ENCODE measurements at places on chromosomes 11 and 22.

GRCh38 chr11:114562166-114562916, 2.7 kb upstream of the NXPE1 start:
- DNase-seq = no peak

GRCh38 chr11:94513091-94513490, 830 bp downstream of the C11orf97 start:
- no peak for DNase-seq

DNA sequence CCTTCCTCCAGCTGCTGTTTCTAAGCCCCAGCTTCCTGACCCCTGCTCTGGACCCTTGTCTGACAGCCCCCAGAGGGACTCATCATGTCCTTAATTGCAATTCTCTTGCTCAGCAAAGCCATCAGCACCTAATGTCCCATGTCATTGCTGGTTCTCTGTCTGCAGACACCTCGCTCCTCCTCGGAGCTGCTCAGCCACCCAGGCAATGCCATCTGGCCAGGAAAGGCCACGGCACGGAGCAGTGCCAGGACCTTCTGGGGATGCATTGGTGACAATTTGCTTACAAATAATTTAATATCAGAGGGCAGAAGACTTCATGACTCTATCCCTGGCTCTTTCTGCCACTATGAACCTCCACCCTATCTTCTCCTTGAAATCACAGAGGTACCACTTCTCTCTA, 107.0 kb upstream of the THY1 start:
- DNase-seq = no peak

DNA sequence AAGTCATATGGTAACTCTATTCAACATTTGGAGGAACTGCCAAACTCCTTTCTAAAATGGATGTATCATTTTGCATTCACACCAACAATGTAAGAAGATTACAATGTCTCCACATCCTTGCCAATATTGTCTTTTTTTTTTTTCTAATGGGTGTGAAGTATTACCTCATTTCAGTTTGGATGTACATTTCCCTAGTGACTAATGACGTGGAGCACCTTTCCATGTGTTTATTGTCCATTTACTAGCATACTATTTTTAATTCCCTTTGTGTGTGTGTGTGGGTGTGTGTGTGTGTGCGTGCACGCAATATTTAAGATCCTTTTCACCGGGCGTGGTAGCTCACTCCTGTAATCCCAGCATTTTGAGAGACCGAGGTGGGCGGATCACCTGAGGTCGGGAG, 62.7 kb downstream of the APOL3 start:
- no peak for DNase-seq

- DNase-seq = no peak
Observed at GRCh38 chr11:6655790-6656583, at the start of gene DCHS1. TSS of gene DCHS1 (minus strand) at chr11:6655809. CDS start at chr11:6641613, 14,196 bp downstream.

DNA sequence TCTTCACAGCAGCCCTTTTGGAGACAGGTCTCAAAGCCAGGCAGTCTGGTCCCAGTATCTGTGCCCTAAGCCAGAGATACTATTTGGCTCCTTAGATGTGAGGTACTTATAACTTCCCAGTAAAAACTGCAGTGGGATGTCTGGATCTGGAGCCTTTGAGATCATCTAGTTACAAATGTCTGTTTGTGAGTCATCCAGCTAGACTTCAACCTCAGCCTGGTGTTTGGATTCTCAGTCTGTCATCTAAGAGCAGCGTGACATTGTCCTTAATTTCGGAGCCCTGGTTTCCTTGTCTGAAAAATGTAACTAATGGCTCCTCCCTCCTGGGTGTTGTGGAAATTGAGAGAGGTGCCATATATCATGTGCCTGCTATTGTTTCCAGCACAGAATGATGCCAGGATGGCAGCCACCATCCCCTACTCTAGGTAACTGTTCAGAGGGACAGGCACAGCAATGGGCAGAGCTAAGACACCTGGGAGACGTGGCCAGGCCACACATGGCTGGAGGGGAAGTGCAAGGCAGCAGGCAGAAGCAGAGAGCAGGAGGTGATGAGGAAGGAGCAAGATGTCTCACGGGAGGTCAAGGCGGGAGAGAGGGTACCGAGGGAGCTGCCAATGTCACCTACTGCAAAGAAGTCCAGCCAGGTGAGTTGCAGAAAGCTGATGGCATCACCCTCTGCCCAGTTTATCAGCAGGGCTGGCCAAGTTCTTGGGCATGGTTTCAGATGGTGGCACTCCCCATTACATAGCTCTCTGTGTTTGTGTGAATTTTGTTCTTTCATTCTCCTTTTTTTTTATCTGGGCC, 20.6 kb upstream of the ST3GAL4 start:
- no peak for DNase-seq

DNA sequence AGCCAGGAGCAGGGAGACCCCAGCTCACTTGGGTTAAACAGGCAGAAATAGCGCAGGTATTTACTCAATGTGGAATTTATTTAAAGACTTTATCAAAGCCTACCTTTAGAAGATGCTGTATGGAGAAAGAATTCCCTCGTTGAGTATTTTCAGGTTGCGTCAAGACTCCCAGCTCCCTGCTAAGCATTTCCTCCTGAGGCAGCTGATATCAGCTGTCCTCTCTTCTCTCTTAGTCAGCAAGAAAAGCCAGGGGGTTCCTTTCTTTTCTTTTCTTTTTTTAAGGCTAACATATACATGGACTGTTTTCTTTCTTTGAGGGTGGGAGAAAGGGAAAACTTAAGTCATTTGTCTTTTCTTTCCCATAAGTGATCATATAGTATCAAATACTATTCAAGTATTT, 125.8 kb upstream of the POU2AF2 start:
- no peak for DNase-seq

- DNase-seq = no peak
Observed at GRCh38 chr11:122031813-122032212, 84.2 kb downstream of the BLID start.

GRCh38 chr11:73388265-73389133, 12.3 kb downstream of the RELT start:
- DNase-seq = no peak

- DNase-seq = no peak
Observed at GRCh38 chr11:65148657-65149056, 14.3 kb upstream of the SYVN1 start.

GRCh38 chr11:110759972-110760381, 47.7 kb upstream of the ARHGAP20 start:
- DNase-seq = no peak

GRCh38 chr11:111913997-111914396, 1.5 kb downstream of the HSPB2 start:
- no peak for DNase-seq

All from neuronal stem cell (in vitro differentiated cells).